ENCODE measurements at places on chromosomes 5 and 9.

DNA sequence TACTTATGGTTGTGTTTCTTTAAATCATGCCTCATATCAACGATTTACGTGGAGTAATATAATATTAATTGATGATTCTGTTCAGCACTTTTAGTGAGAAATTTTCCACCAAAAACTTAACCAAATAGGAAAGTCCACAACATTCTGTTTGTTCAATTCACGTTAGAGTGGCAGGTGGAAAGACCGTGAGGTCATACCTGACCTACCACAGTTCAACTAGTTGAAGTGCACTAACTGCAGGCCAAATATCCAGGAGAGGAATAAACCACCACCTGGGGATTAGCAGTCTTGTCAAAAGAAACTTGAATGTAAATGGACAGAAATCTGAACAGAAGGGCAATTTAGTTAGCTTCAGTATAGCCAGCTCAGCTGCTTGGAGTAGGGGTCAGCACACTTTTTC lies 577.7 kb downstream of the KIF4B start:
- DNase-seq, result no peak

GRCh38 chr9:18906656-18907395 lies 126.2 kb downstream of the SAXO1 start:
- no peak for DNase-seq

DNA sequence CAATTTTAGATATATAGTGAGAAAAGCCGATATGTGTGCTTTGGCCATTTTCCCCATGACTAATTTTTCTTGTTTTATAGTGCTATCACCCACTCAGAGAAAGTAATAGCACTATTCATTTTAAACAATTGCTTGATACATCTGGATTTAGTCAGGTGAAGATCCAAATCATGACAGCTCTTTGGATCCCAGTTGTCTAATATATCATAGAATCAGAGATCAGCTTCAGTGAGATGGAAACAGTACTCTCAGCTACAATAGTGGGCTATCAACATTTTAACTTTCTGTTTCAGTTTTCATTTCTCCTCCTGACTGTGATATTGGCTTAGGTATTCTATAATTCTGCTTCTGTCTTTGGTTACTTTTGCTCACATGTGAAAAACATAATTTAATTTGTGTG lies 38.7 kb downstream of the VCAN start:
- no peak for DNase-seq

- DNase-seq, result no peak
Observed at GRCh38 chr9:405341-405740, 190.7 kb downstream of the DOCK8 start.

DNA sequence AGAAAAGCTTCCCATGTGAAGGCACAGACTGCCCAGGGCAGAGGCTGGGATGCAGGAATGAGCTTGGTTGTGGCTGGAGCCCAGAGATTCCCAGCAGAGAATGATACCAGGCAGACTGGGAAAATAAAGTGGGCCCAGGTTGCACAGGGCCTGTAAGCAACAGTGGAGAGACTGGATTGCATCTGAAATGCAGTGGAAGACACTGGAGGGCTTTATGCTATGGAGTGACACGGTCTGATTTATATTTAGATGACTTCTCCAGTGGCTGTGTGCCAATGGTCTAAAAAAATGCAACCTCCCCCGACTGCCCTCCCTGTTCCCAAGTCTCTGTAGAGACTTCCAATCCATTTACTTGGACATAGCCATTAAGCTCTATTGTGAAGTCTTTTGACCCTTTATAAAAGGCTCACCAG lies 951.1 kb upstream of the DMAC1 start:
- DNase-seq, result no peak

GRCh38 chr5:71816307-71816706 lies 97.2 kb downstream of the CARTPT start:
- DNase-seq, result no peak

- DNase-seq, result no peak
Observed at GRCh38 chr9:2253636-2254580, 238.8 kb downstream of the SMARCA2 start.

GRCh38 chr5:1897386-1897785 lies 14.7 kb upstream of the IRX4 start:
- DNase-seq, result no peak

GRCh38 chr9:76868897-76869296 lies 37.0 kb downstream of the PRUNE2 start:
- no peak for DNase-seq

DNA sequence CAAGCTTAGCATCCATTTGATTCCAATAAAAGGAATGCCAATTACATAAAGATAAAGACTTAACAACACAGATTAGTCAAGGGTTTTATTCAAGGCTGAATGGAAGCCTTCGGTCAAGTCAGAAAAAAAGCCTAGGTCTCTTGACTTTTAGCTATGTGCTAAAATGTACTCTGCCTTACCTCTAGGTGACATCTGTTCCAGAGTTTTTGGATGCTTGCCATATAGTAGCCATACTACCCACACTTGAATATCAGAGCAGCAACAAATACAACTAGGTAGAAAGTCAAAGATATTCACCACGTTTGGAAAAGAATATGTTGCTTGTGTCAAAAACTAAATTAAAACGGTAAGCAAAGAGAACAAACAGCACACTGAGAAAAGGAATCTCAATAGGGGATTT lies 484.7 kb downstream of the ELAVL2 start:
- DNase-seq, result no peak

DNA sequence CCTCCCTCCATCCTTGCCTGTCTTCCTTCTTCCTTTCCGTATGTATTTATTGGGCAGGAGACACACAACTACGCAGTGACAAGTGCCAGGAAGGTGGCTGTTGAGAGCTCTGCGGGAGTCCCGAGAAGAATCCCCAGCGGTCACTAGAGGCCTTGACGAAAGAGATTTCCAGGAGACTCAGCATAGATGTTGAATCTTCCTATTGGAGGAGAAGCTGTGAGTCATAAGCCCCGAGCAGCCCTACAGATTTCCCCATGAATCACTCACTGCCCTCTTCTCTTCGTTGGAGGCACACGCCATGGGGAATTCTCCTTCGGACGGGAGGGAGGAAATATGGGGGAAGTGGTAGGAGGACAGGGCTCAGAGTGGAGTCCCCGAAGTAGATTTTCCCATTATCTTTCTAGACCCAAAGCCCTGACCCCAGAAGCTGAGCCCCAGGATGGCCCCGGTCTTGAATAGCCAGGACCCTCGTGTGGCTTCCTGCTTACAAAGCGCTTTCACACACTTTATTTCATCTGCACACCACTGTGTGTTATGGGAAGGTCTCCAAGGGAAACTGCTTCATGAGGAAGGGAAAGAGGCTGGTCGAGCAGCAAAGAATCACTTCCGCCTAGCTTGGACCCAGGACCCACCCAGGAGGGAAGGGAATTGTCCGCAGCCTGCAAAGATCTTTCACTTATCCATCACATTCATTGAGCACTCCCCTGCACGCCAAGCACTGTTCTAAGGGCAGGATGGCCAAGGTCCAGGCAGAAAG lies 12.7 kb downstream of the DUSP1 start:
- DNase-seq, result no peak

DNA sequence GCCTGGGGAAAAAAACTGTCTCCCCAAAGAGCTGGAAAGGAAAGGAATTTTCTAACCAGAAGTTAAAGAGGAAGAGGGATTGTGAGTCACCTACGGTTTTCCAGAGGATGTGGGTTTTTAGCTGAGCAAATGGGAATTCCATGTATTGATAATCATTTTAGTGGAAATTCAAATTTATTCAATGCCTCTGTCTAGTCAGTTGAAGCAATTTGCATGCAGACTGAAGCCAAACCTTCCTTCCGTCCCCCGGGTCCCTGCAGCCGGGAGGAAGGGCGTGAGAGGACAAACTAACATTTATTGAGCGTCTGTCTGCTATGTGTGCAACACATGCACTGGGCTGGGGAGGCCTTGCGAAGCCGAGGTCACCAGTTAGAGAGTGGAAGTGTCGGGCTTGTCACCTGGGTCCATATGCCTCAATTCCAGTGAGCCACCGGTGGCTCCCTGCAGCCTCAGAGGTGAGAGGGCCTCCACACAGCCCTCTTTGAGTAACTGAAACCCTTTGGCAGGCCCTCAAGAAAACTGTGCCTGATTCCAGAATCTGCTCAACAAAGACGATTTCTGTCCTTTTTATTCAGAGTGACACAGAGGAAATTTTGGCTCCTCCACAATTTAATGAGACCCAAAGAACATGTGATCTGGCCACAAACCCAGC lies 70.3 kb downstream of the COL27A1 start:
- no peak for DNase-seq

- no peak for DNase-seq
Observed at GRCh38 chr9:91220491-91221135, 141.1 kb downstream of the AUH start.

GRCh38 chr5:130693509-130693908 lies 471.5 kb downstream of the HINT1 start:
- DNase-seq, result no peak

- no peak for DNase-seq
Observed at GRCh38 chr9:69326261-69326660, 1.2 kb downstream of the ENTREP1 start.

DNA sequence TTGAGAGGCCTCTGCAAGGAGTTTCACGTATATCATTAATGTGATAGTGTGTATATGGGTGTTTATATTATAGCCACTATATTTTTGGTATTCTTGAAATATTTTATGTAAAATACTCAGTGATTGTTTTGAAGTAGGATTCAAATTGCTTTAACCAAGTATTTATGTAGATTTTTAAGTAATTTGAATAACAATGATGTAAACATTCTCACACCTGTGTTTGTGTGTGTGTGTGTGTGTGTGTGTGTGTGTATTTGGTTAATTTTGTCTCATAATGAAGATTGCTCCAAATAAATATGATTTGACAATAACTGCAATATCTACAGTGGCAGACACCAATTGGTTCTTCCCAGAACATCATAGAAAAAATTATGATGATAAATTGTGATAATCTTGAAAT lies 293.4 kb downstream of the CD180 start:
- DNase-seq, result no peak

GRCh38 chr5:80865551-80865950 lies 94.6 kb upstream of the RASGRF2 start:
- DNase-seq, result no peak

DNA sequence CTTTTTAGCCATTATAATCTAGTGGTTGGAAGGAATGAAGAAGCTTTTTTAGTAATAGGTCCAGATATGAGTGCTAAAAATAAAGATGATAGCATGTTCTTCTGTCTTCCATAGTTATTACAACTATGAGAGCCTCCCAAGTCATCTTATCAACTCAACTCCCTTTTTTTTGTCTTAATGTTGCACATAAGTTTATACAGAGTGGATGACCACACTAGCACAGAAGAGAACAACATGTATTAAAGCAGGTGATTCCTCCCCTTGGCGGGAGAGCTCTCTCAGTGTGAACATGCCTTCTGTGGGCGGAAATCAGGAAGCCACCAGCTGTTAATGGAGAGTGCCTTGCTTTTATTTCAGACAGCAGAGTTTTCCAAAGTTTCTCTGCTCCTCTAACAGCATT lies 40.1 kb upstream of the STX17 start:
- DNase-seq, result no peak

GRCh38 chr9:135801070-135801469 lies 99.1 kb downstream of the KCNT1 start:
- no peak for DNase-seq

DNA sequence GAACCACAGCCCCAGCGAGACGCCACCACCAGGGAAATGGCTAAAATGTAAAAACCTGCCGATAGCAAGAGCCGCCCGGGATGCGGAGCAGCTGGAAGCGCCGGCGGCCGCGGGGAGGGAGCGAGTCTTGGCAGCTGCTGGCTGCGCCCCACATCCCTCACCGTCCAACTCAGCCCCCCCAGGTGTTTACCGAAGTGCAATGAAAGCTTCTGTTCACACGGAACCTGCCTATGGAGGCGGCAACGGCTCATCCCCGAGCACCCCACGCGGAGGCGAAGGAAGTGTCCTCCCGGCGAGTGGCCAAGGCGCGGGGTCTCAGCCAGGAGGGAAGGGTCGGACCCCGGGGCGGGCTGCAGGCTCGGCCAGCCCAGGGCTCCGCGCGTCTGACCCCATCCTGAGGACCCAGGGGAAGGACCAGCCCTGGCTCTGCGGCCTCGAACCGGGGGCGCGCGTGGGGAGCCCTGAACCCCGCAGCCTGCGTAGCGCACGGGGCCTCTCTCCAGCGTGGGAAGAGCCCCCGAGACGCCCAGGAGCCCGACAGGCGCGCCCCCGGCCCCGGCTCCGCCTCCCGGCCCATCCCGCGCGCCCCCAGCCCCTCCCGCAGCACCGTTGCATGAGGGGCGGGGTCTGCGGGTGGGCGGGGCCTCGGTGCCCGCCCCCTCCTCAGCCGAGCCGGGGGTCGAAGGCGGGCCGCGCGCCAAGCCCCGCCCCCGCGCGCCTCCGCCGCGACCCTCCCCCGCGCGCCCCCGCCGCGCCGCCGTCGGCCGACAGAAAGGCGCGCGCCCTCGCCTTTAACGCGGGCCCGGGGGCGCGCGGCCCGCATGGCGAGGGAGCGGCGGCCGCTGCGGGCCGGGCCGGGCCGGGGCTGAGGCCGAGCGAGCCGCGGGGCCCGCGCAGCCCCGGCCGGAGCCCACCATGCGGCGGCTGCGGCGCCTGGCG lies at the start of gene DIPK1B:
Gene DIPK1B (plus strand): TSS at position 822 of the 939 bp plus-strand sequence. CDS start 94 bp downstream, at position 916.
- no peak for DNase-seq

GRCh38 chr5:142621227-142621626 lies 64.7 kb downstream of the FGF1 start:
- DNase-seq, result no peak

DNA sequence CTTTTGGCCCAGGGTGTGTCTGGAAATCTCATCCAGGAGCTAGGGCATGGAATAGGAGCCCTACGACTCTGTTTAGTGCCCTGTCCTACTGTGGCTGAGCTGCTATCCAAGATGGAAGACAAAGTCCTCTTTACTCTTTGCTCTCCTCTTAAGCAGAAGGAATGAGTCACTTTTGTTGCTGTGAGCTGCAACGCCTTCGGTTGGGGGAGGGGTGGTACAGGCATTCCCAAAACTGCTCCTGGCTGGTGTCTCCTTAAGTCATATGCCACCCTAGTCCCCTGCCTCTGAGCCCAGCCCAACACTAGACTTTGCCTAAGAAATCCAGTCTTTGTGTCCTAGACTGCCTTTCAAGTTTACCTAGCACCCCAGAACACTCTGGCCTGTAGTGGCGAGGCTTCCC lies 99.9 kb downstream of the PRR16 start:
- no peak for DNase-seq

GRCh38 chr9:117073539-117074341 lies 341.1 kb downstream of the ASTN2 start:
- DNase-seq, result no peak

DNA sequence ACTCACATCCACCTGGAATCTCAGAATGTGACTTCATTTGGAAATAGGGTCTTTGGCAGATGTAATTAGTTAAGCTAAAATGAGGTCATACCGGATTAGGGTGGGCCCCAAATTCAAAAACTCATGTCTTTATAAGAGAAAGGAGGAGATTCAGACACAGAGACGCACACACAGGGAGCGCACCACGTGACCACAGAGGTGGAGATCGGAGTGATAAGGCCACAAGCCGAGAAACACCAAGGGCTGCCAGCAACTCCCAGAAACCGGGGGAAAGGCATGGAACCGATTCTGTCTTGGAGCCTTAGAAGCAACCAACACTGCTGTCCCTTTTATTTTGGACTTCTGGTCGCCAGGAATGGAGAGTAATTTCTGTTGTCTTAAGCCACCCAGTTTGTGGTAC lies 31.8 kb upstream of the LMX1B start:
- DNase-seq, result no peak
